ENCODE measurements at places on chromosomes 2 and 18.

DNA sequence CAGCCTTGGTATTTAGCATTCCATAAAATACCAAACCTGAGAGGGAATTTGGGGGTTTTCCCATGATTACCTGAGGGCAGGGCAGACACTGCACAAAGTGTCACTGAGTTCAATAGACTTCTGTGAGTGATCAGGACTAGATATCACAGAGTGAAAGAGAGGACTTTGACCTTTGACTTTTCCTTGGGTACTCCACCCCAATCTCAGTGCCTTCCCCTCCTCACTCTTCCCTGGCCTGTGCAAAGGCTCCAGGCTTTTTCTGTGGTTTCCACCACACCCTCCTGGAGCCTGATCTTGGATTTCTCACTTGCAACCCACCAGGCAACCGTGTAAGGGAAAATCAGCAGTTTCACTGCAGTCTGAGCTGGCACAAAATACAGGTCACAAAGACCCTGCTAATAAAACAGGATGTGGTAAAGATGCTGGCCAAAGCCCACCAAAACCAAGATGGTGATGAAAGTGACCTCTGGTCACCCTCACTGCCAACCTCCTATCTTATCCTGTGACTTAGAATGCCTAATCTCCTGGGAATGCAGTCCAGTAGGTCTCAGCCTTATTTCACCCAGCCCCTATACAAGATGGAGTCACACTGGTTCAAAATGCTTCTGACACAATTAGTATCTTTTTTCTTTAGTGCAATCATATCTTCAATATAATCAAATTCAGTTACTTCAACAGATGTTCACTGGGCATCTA, 64.0 kb downstream of the BOD1L2 start:
- no peak for DNase-seq

DNA sequence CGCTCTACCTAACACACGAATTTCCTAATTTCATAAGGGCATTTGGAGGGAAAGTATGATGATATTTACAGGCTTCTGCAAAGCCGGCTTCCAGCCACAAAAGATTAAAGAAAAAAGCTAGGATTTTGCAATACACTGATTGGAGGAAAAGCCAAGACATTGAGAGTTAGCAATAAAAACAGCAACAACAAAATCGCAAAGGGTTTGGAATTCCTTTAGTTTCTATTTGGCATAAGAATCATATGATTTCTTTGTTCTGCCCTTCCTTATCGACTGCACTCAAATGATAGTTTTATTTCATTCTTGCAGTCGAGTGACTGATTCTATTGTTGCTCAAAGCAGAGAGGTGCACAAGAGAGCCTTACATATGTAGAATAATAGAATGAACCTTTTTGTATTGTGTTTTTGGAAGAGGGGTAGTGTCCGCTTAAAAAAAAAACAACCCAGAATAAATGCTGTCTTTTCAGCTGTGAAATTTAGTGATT, 3.9 kb upstream of the ZNF532 start:
- DNase-seq, result no peak

GRCh38 chr2:195903956-195904355, 164.7 kb downstream of the DNAH7 start:
- no peak for DNase-seq

- no peak for DNase-seq
Observed at GRCh38 chr2:191049728-191050639, 36.0 kb upstream of the STAT1 start.

GRCh38 chr2:54274781-54275242, 18.8 kb upstream of the TSPYL6 start:
- DNase-seq, result no peak

- DNase-seq, result no peak
Observed at GRCh38 chr2:214244847-214245246, 166.0 kb upstream of the VWC2L start.

DNA sequence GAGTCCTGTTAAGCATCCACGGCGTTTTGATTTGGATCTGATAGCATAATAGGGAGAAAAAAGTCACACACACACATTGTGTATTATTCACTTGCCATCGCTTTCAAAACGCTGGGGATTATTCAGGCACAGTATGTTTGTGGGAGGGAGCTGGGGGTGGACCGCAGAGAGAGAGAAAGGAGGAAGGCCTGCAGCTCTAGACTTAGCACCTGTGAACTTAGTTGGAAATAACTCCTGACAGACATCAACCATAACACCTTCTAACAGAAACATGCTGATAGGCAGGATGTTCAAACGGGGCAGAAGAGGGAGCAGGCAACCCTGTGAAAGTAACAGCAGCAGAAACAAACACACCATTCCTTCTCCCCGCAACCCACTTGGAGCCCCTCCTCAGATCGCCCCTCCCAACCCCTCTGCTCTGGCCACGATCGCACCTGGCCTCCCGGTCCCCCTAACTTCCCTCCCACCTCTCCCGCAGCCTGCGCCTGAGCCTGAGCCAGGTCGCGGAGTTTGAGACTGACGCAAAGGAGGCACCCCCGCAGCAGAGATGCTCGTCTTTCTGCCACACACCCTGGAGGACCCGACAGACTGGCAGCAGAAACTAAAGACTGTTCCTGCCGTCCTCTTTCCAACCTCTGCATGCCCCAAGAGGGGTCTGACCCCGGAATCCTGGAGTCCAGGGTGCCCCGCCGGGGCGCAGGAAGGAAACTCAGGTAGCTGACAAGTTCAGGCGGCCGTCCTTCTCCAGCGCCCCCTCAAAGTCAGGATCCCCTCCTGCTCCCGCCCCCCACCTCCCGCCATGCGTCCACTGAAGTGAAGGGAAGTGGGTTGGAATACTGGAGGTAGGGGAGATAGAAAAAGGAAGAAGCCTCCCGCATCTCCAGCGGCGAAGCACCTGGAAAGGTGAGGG, 738 bp downstream of the CHST9 start:
- DNase-seq, result no peak
